ENCODE measurements at places on chromosomes 7 and 10. TPM values are rescaled to one million over a fixed set of nuclear protein-coding genes. Genes with fewer than 3 reads are reported as not detected.

The NPC1L1 gene
- polyA plus RNA-seq: not detected

The FMC1 gene
- polyA plus RNA-seq: 37.2 TPM

The TMEM270 gene
- not detected for polyA plus RNA-seq

The BTRC gene
- 3.7 TPM for polyA plus RNA-seq

The ZNRF2 gene
- polyA plus RNA-seq: 3.1 TPM

The TFR2 gene
- polyA plus RNA-seq: 1.8 TPM

The GPR141 gene
- polyA plus RNA-seq: 24.3 TPM

The SPDYE1 gene
- not detected for polyA plus RNA-seq

The CAMK1D gene
- polyA plus RNA-seq: 19.3 TPM

The USP54 gene
- polyA plus RNA-seq: 1.6 TPM

The SCART1 gene
- 0.74 TPM for polyA plus RNA-seq

The OIT3 gene
- polyA plus RNA-seq: not detected

The ITIH2 gene
- polyA plus RNA-seq: not detected

The C10orf88 gene
- polyA plus RNA-seq: 8.2 TPM

All from immature natural killer cell (primary cell).